Pancreas (tissue), 10 donors: ENCODE measurements at places on chromosomes 3 and 15. TPM values are rescaled to one million over a fixed set of nuclear protein-coding genes. Genes with fewer than 3 reads are reported as not detected.

DNA sequence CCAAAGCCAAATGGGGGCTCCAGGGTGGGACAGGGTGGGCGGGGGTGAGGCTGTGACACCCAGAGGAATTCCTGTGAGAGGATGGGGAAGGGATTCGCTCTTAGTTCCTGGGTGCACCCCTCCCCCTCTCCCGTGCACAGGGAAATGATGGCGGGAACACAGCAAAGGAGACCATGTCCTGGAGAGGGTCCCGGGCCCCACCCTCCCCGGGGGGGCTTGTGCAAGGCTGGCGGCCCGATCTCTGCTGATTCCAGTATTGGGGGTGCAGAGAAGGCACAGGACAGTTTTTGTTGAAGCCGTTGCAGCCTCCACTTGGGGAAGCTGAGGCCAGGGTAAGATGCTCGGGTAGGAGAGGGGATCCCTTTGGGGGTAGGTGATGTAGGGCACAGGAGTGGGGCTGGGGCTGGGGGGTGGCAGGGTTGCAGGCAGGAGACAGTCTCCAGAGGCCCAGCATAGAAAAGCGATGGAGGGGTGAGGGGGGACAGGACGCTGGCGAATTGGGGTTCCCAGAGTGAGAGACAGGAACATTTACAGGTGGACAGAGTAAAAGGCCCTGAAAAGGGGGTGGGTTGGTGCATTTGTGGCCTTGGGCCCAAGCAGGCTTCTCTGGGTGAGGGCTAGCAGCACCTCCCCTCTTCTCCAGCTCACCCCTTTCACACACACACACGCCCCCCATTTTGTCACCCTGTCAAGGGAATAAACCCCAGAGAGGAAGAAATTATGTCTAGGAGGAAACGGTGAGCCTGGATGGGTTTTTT is 38.5 kb downstream of the HMCES start:
- H3K27ac ChIP-seq, result peak overlapping the region; percentile 86
- no peaks in the 10 kb centered on the region for H3K36me3 ChIP-seq
- no peak for DNase-seq
- peaks cover 7% of the 10 kb centered on the region for H3K4me1 ChIP-seq
- no peaks in the 10 kb centered on the region for H3K27me3 ChIP-seq

DNA sequence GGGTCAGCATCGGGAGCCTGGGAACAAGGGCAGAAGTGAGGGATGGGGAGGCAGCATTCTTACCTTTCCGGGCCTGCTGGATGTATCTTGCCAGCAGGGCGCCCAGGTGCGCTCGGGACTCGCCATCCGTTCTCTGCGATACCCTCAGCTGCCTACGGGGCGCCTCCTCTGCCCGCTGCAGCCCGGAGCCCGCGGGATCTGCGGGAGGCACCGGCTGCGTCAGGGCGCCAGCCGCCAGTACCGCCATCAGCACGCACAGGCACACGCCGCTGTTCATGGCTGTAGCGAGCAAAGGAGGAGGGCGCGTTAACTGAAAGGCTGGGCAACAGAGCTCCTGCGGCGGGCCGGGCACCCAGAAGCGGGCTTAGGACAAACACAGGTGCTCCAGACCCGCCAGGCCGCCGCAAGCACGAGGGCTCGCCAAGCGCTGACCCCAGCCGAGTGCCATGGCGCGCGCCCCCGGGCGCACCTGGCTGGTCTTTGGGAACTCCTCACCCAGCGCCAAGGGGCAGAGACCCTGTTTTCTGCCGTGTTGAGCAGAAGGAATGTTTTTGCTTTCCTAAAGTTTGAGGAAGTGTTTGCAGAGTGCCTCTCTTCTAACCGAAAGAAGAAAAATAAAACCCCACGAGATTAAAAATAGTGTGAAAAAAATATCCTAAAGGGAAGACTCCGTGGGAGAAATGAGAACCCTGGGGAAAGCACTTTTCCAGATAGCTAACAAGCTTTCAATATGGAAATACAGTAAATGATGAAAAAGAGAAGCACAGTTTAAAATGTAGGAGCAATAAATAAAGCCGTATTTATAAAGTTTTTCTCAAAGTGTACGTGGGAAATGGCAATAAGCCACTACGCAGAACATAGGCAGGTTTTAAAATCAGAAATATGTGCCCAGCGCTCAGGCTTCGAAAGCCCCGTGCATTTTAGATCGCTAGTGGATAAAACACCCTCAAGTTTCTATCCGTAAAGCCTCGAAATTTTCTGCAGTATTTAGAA is 2.3 kb downstream of the CCK start:
- no peak for DNase-seq
- no peaks in the 10 kb centered on the region for H3K4me1 ChIP-seq
- H3K27ac ChIP-seq, result no peak overlapping the region
- H3K27me3 ChIP-seq, result no peaks in the 10 kb centered on the region
- peak overlapping the region; percentile 27 for H3K4me3 ChIP-seq
- no peaks in the 10 kb centered on the region for H3K36me3 ChIP-seq

- no peaks in the 10 kb centered on the region for H3K27me3 ChIP-seq
- no peaks in the 10 kb centered on the region for H3K36me3 ChIP-seq
- H3K27ac ChIP-seq, result no peak overlapping the region
- H3K4me3 ChIP-seq, result no peak overlapping the region
Observed at GRCh38 chr3:139797724-139798343, 120.1 kb upstream of the NMNAT3 start.

- no peaks in the 10 kb centered on the region for H3K36me3 ChIP-seq
- H3K4me3 ChIP-seq, result no peak overlapping the region
- no peaks in the 10 kb centered on the region for H3K4me1 ChIP-seq
- H3K27me3 ChIP-seq, result no peaks in the 10 kb centered on the region
- no peak overlapping the region for H3K27ac ChIP-seq
Observed at GRCh38 chr15:68553994-68554720, 24.6 kb upstream of the CORO2B start.

- peak within 1 kb of the TSS; percentile 92 for H3K27ac ChIP-seq
- H3K4me1 ChIP-seq, result peaks cover 34% of the 10 kb centered on the region
- no peaks in the 10 kb centered on the region for H3K27me3 ChIP-seq
- no peaks in the 10 kb centered on the region for H3K36me3 ChIP-seq
Observed at GRCh38 chr3:129439817-129440617, at the start of the genes IFT122 and MBD4. TSS of gene IFT122 (plus strand) at chr3:129440224. CDS start at chr3:129440331, 107 bp downstream. TSS of gene MBD4 (minus strand) at chr3:129439948. CDS start at chr3:129439833, 115 bp downstream.

GRCh38 chr3:99396651-99397275 is 241.6 kb upstream of the COL8A1 start:
- no peak for DNase-seq
- no peaks in the 10 kb centered on the region for H3K27me3 ChIP-seq
- H3K27ac ChIP-seq, result no peak overlapping the region
- no peaks in the 10 kb centered on the region for H3K36me3 ChIP-seq

DNA sequence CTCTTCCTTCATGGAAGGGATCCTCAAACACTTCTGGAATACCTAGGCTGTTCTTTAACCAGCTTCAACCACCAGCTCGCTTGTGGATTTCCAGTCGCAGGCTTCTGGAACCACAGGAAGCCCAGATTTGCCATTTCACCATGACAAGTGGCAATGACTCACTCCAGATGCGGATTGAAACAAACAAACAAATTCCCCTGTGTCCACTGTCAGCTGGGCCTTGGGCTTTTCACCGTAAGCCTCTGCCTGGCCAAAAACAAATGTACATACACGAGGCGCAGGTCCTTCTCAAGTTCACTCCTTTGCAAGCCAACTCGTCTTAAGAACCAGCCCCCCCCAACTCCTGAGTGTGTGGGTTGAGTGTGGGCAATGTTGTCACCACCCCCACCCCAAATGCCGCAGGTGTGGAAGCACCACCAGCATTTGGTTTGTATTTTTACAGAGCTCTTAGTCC is 8.8 kb downstream of the BCL6 start:
- no peaks in the 10 kb centered on the region for H3K27me3 ChIP-seq
- DNase-seq, result no peak
- H3K4me1 ChIP-seq, result peaks cover 7% of the 10 kb centered on the region

DNA sequence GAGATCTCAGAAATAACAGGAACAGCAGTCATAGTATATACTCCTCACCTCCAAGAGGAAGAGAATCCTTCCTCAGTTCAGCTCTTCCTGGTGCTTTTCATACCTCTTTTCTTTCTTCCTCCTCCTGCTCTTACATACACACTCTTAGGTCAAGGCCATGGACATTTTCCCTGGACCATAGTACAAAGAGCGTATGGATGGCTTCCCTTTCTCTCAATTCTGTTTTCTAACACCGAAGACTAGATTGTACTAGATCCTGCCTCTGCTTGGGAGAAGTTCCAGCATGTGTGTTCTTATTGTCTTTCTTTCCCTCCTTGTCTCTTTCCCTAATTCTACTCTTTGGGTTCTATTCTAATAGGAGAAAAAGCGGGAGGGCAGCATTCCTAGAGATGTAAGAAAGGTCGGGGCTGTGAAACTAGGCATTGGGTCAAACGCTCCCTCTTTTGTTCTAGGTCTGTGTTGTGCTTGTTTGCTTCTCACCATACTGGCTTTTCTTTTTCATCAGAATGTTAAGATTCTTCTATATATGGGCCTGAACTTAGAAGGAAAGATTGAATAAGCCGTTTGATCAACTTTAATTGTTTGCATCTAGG is 77.4 kb downstream of the VPS8 start:
- no peaks in the 10 kb centered on the region for H3K27me3 ChIP-seq
- no peaks in the 10 kb centered on the region for H3K36me3 ChIP-seq
- no peak for DNase-seq
- no peak overlapping the region for H3K4me3 ChIP-seq

Gene FSIP1
- 0.39 TPM for total RNA-seq

Gene CTXN2
- not detected for total RNA-seq

Gene IQSEC1
- 22.7 TPM for total RNA-seq

Gene FGF7
- 1.2 TPM for total RNA-seq

Gene ERC2
- total RNA-seq, result 1.3 TPM
